Heart right ventricle (tissue), 16 donors: ENCODE measurements at places on chromosomes 16 and 17. TPM values are rescaled to one million over a fixed set of nuclear protein-coding genes. Genes with fewer than 3 reads are reported as not detected.

DNA sequence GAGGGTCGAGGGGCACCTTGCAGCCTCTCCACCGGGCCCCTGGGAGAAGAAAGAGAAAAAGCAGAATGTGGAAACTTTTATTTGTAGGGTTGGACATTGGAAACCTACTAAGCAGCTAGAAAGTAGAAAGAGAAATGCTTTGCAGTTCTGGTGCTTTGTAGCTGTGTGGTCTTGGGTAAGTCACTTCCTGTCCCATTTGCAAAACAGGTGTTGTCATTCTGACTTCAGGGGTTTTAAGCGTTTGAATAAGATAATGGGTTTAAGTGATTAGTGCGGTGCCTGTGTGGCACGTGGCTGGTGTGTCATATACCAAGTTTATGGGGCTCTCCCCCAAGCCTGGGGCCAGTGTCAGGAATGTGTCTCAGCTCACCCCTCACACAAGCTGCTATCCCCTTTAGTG, 1.6 kb downstream of the CA4 start:
- DNase-seq = no peak

The SMIM36 gene
- not detected for total RNA-seq

- no peak for DNase-seq
These were observed 19.5 kb upstream of the CPHXL start for GRCh38 chr16:75745823-75746222.

GRCh38 chr17:11274106-11274505, 33.1 kb downstream of the SHISA6 start:
- DNase-seq = no peak

GRCh38 chr16:14172200-14172809, 101.2 kb downstream of the MRTFB start:
- no peak for DNase-seq

The EFNB3 gene
- 0.67 TPM for total RNA-seq

GRCh38 chr17:49130891-49131290, 1.7 kb upstream of the B4GALNT2 start:
- no peak for DNase-seq

The SLC9A5 gene
- total RNA-seq = 0.77 TPM
